ENCODE measurements at places on chromosomes 12 and 14.
A peak's percentile ranks its signal among the peaks of the same experiment; 100 is the strongest.

DNA sequence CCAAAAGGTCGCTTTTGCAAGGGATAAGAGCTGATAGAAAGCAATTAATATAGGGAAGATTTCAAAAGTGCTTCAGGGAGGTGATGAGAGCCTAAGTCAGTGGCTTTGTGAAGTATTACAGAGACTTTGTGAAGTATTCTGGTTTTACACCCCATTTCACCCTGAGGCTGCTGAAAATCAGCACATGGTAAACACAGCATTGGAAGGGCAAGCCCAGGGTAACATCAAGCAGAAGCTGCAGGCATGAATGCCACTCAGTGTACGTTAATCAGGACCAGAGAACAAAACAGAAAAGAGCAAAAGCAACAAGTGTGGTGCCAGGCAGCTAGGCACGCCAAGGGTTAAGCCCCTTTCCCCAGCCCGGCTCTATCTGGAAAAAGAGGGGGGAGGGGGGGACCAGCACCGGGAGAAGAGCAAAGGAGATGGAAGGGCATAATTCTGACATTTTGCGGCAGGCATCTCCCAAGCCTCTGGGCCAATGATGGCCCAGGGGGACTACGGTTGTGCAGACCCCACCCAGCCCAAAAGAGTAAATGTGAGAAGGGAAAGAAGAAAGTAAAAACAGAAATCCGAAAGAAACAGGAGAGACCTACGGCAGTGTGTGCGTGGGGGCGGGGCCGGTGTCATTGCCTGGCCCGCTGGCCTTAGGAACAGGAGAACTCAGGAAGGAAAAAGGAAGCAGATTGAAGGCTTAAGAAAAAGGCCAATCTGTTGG is 58.9 kb downstream of the DHRS2 start:
- no peak for DNase-seq

- DNase-seq: no peak
Measured at GRCh38 chr12:106020736-106021135, 118.0 kb downstream of the NUAK1 start.

GRCh38 chr12:25084816-25085215 is 110.1 kb downstream of the DNAI7 start:
- no peak for DNase-seq

DNA sequence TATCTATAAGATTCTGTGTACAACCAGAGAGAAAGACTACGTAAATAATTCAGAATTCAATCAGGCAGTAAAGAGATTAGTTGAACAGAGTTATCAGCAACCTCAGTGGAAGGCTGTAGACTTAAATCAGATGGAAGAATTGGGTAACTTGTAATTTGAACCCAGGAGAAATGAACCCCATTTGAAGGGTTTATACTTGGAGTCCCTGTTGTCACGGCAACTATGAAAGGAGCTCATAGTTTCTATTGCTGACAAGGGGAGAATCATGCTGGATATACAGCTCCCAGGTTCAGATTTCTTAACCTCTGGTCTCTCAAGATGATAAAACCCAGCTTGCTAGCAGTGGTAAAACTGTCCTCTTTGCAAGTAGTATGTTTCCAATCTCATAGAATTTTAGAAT is 54.4 kb upstream of the BMP4 start:
- DNase-seq: no peak

- no peak for DNase-seq
Measured at GRCh38 chr12:103382119-103382518, 113.6 kb downstream of the C12orf42 start.

GRCh38 chr12:75715323-75715644 is 203.9 kb upstream of the KRR1 start:
- DNase-seq: no peak

DNA sequence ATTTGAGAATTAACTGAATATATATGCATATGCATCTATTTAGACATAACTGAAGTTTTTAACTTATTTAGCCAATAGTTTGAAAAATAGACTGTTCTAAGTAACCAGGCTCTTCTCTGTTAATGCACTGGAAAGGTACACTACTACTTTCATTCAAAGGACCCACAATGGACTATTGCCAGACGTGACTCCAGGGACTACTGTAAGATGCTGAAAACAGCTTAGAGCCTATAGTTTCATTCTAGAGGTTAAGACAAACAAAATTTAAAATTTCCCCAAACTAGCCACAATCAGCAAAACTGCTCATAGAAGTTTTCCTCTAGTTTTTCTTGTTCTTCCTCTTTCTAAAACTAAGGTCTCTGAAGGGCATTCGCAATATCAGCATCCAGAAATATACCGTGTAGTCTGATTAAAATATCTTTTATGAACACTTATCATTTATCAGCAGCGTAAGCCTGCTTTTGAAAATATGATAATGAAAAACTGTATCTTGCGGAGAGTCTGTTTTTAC is 10.4 kb downstream of the APPL2 start:
- no peak for DNase-seq

DNA sequence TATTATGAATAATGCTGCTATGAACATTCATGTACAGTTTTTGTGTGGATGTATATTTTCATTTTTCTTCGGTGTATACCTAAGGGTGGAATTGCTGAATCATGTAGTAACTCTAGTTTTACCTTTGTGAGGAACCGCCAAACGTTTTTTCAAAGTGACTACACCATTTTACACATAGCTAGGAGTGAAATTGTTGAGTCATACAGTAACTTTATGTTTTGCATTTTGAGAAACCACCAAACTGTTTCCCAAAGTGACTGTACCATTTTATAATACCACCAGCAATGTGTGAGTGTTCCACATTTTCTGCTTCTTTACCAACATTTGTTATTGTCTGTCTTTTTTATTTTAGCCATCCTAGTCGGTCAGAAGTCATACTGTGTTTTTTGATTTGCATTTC is 3.1 kb upstream of the TPH2 start:
- DNase-seq: no peak

GRCh38 chr14:27612121-27612520 is 1014.3 kb upstream of the NOVA1 start:
- DNase-seq: no peak

GRCh38 chr12:93139028-93139665 is 210.1 kb upstream of the EEA1 start:
- no peak for DNase-seq

- peak; percentile 49 for DNase-seq
Measured at GRCh38 chr12:92055877-92056276, 89.8 kb downstream of the BTG1 start.

DNA sequence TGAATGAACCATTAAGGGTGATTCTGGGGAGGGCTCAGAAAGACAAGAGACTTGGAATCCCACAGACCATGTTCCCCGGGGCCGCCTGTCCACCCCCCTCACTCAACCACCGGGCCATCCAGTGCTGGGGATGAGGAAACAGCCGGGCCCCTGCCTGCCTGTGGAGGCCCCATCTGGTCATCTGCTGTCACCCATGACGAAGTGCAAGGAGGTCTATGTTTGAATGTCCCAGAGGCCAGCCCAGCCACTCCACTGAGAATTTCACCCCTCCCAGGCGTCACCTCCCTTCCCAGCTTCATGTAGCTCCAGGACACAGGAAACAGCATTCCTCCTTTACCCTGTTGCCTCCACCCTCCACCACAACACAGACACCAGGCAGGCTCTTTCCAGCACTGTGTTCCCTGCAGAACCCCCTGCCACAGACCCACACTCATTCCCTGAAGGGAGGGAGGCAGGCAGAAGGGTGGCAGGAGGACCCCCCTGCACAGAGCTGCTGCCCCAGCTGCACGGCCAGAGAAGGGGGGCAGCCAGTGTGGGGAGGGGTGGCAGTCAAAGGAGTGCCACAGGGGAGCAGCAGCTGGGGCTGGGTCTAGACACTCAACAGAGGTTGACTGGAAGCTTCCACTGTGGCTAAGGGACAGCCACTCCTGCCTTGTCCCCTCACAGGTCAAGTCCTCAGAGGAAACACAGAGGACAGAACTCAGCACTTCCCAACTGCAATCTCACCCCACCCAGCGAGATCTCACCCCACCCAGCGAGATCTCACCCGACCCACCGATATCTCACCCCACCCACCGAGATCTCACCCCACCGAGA is 50.3 kb upstream of the PPP2R5C start:
- no peak for DNase-seq

DNA sequence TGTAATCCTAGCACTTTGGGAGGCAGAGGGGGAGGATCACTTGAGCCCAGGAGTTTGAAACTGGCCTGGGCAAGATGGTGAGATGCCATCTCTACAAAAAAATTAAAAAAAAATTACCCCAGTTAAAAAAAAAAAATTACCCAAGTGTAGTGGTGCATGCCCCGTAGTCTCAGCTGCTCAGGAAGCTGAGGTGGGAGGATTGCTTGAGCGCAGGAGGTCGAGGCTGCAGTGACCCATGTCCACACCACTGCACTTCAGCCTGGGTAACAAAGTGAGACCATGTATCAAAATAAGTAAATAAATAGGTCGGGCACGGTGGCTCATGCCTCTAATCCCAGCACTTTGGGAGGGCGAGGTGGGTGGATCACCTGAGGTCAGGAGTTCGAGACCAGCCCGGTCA is 128.8 kb downstream of the VRK1 start:
- DNase-seq: no peak
